ENCODE measurements at places on chromosomes 4 and X.
A peak's percentile ranks its signal among the peaks of the same experiment; 100 is the strongest.

GRCh38 chr4:138772366-138772765, 243.2 kb upstream of the NOCT start:
- no peak for DNase-seq

DNA sequence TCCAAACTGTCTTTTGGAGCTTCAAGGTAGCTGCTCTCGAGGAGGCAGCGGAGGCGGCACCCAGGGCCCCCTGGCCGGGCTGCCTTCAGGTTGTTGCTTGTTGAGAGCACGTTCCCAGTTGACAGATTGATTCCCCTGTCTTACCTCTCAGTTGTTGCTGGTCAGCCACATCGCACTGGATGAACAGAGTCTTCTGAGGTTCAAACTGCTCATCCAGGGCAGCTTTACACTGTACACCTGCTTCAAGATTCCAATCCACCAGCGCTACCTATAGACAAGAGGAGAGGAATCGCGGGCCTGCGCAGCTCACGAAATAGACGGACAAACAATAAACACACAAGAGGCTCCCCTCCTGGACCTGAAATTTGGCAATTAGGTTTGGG, 497 bp downstream of the HPGD start:
- DNase-seq = no peak

DNA sequence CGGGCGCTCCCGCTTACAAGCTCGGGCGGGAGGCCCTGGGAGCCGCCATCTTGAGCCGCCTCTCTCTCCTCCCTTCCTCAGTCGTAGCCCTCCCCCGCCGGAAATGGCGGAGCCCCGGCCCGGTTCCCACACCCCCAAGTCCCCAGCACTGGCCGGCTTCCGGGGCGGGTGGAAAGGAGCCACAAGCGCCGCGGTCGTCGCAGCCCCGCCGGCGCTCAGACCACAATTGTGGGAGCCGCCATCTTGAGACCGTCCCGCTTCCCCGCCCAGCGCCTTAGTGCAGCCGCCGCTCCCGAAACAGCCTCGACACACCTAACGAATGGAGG, 531 bp downstream of the HCFC1 start:
- peak; percentile 95 for DNase-seq

- DNase-seq = no peak
Observed at GRCh38 chr4:699816-700580, 5.6 kb upstream of the PCGF3 start.

DNA sequence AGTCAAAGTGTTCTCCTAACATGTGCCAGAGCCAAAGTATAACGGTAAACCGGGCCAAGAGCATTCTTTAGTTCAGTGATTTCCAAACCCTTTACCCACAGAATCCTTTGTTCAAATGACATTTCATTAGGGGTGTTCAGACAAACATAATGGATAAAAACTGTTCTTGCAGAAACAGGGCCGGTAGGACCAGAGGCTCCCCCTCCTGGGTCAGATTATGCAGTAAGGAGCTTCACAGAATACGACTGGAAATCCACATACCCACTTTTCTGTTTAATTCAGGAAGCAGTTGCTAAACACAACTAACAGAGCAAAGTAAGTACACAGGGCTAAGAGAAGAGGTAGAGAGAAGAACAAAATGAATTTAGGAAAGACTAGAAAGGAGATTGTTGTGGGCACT, 46.6 kb upstream of the TMEM184C start:
- DNase-seq = no peak

DNA sequence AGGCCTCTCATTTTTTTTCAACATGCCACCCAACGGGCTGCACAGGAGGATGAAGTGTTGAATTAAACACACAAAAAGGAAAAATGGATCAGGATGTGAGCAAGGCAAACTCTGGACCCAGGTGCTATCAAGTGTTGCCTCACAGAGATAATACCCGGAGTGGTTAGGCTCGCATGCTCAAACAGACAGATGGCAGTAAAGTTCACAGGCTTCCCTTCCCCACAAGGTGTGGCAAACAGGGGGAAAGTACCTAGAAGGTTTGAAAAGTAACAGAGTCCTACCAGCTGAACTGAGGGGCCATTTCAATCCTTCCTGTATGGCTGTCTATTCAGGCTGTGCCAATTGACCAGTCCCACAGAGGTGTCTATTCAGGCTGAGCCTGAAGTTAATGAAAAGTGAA, 123.9 kb upstream of the GC start:
- no peak for DNase-seq

DNA sequence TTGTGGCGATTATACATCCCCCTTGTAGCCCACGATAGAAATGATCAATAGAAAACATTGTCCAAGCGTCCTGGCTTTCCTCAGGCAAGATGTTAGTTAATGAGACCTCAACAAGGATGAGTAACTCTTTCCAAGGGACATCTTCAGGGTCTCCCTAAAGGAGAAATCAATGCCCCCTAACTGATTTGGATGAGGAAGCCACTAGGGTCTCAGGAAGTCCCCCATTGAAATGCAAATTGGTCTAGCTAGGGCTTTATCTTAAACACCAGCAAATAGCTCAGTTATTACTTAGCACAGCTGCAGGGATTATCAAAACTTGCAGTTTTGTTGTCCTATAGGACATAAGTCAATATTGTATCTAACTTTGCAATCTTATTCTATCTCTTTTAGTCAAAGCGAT, 721.5 kb downstream of the IL1RAPL1 start:
- DNase-seq = no peak

DNA sequence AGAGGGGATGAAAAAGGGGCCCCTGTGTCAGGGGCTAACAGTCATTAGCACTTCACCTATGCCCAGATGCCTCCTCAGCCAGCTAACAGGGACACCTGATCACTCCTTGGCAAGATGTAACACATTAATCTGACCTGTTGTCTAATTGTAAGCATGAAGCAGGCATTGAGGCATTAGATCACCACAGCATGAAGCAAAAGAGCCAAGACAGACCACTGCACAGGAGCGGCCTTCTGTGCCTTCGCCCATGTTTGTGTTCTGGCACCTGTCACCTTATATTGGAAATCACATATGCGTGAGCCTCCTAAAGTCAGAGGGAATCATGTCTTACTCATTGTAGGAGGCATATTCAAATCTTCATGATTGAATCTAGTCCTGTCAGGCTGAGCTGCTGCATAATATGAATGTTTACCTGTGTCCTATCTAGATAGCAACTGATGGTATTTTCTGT, 48.4 kb downstream of the PTTG2 start:
- no peak for DNase-seq

DNA sequence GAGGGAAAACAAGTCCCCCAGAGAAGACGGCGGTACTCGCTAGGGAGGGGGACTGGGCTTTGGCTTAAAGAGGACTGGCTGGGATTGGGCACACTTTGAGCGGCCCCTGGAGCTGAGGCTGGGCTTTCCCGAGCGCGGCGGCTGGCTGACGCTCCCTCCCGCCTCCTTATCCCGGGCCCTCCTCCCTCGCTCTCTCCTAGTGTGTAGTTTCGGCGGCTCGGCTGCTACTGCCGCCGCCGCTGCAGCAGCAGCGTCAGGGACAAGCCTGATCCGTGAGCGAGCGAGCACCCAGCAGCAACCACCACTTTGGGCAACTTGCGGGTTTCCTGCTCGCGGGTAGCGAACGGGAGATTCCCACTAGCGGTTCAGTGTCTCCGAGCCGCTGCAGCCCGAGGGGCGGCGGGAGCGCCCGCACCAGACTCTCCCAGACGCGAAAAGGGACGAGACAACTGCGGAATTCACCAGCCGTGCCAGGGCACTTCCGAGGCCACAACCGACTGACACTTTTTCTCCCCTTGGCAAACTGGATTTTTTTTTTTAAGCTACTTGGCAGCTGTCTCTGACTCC, 632 bp upstream of the PCDH7 start:
- DNase-seq = peak; percentile 70
